ENCODE measurements at places on chromosomes 1 and 21. TPM values are rescaled to one million over a fixed set of nuclear protein-coding genes. Genes with fewer than 3 reads are reported as not detected.

Gene ZSWIM5
- 2.9 TPM for polyA plus RNA-seq

- DNase-seq = no peak
These were observed 108.9 kb upstream of the POGK start for GRCh38 chr1:166730299-166730888.

- no peak for DNase-seq
These were observed 45.9 kb downstream of the PIK3R3 start for GRCh38 chr1:46086576-46086975.

Gene ARHGEF11
- polyA plus RNA-seq = 31.1 TPM
